ENCODE measurements at places on chromosomes 2 and 18. TPM values are rescaled to one million over a fixed set of nuclear protein-coding genes. Genes with fewer than 3 reads are reported as not detected.

GRCh38 chr2:238771639-238772038 lies 76.2 kb upstream of the TWIST2 start:
- H3K27me3 ChIP-seq, result no peaks in the 10 kb centered on the region
- H3K27ac ChIP-seq, result no peak overlapping the region
- no peaks in the 10 kb centered on the region for H3K4me1 ChIP-seq

- peaks cover 79% of the 10 kb centered on the region for H3K27me3 ChIP-seq
- peak overlapping the region; percentile 25 for H3K4me3 ChIP-seq
- peaks cover 9% of the 10 kb centered on the region for H3K4me1 ChIP-seq
- peak overlapping the region; percentile 75 for H3K27ac ChIP-seq
- H3K36me3 ChIP-seq, result peaks cover 2% of the 10 kb centered on the region
Measured at GRCh38 chr2:176104316-176105077, 2.6 kb upstream of the HOXD11 start.

DNA sequence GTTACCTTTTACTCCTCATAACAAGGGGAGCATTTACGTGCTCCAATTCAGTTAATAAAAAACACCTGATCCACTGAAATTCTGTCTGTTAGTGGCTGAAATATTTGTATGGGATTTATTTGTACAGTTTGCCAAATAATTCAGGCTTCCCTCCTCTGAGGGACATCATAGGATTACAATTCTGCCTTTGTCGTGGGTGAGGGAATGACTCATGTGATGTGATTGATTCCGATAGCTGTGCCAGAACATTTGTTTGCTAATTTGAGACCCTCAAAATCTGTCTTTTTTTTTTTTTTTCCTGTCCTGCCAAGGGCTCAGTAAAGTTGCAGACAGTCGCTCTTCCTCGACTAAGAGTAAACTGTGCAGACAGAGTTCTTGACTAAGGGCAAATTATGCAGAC lies 612.6 kb upstream of the CDH2 start:
- no peak overlapping the region for H3K4me3 ChIP-seq
- no peaks in the 10 kb centered on the region for H3K4me1 ChIP-seq
- DNase-seq, result no peak

DNA sequence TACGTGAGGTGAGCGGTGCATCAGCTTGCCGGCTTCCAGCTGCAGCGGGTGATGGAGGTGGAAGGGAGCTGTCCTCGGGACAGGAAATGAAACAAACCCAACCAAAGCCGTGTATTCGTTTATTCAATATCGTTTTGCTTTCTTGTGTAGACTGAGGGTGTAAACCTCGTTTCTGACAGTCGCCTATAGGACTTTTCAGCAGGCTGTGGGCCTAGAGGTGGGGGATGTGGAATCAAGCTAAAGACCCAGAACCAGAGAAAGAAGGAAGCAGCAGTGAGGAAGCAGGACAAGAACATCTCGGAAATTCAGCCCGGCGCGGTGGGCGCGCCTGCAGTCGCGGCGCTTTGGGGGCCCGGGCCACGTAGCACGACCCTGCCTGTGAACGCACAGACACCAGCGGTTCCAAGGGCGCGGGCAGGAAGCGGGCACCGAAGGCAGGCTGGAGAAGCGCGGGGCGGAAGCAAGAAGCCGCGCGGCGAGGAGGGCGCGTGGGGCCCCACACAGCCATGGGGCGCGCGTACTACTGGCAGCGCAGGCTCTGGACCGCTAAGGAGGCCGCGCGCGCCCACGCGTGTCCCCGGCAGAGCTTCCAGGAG lies 755 bp upstream of the ATP9B start:
- H3K27me3 ChIP-seq, result peaks cover 3% of the 10 kb centered on the region
- no peak for DNase-seq
- H3K36me3 ChIP-seq, result peaks cover 32% of the 10 kb centered on the region
- H3K4me3 ChIP-seq, result peak overlapping the region; percentile 91
- H3K4me1 ChIP-seq, result peaks cover 19% of the 10 kb centered on the region

- H3K27me3 ChIP-seq, result no peaks in the 10 kb centered on the region
- peak overlapping the region; percentile 97 for H3K27ac ChIP-seq
- H3K4me3 ChIP-seq, result peak overlapping the region; percentile 97
- H3K4me1 ChIP-seq, result peaks cover 38% of the 10 kb centered on the region
Measured at GRCh38 chr2:186485576-186485870, 537 bp upstream of the ZC3H15 start.

DNA sequence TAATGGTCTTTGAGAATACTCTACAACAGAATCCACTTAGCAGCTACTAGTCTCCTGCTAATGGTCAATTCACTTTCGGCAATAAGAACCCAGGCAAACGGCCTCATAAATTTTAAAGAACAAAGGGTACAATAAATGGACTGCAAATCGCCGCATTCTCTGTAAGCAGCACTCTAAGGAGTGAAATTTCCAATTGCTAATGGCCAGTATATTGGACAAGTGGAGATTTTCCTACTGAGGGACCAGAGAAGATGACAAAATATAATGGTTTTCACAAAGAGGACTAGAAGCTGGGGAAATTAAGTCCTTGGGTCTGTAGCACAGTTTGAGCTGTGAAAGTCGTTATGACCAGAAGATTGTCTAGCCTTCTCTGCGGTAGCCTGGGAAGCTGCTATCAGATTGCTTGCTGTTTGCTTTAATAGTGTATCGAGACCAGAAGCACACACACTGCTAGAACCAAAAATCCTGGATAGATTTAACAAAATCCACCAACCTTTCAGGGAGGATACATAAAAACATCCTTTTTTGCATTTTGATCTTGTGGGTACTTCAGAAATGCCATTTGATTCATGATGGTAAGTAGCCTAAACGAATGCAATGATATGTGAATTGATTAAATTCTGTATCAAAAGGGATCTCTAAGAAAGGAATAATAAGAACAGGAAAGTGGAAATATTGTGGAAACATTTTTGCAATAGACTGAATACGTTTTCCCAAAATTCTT lies 53.6 kb upstream of the ATP8B1 start:
- H3K27me3 ChIP-seq, result peaks cover 36% of the 10 kb centered on the region
- H3K36me3 ChIP-seq, result no peaks in the 10 kb centered on the region
- no peak overlapping the region for H3K4me3 ChIP-seq
- no peaks in the 10 kb centered on the region for H3K4me1 ChIP-seq

DNA sequence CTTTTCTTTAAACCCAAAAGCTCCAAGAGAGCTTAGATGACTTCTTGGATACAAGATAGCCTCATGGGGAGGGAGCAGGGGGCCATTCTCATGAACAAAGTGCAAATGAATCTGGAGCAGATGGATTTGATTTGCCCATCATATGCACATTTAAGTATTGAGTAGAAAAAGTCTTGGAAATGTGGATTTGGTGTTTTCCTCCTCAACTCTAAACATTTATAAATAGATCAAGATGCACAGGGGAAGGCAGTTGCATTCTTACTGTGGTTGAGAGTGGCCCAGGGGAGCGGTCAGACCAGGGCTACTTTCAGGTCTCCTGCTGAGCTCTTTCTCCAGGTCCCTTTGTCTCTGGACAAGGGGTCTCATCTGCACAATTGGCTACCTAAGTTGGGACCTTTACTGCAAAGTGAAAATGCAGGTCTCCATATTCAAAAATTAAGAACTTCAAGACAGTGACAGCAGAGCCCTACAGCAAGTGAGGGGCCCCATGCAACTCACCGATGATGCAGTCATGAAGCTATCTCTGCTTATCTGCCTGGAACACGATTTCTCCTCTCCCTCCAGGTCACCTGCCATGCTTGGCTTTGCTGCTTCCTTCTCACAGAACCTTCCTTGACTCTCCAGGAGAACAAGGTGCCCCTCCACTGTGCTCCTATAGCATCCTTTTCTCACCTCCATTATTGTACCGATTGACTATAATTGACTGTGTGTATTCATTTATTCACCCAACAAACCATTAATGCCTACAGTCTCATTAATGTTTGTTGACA lies 145.4 kb downstream of the LPIN1 start:
- H3K36me3 ChIP-seq, result peaks cover 5% of the 10 kb centered on the region
- DNase-seq, result no peak
- no peak overlapping the region for H3K27ac ChIP-seq
- H3K4me3 ChIP-seq, result no peak overlapping the region
- peaks cover 2% of the 10 kb centered on the region for H3K4me1 ChIP-seq

GRCh38 chr2:9330612-9331270 lies 92.6 kb downstream of the ITGB1BP1 start:
- DNase-seq, result no peak
- H3K27me3 ChIP-seq, result peaks cover 4% of the 10 kb centered on the region
- H3K4me3 ChIP-seq, result no peak overlapping the region
- H3K27ac ChIP-seq, result no peak overlapping the region
- H3K4me1 ChIP-seq, result no peaks in the 10 kb centered on the region
- H3K36me3 ChIP-seq, result no peaks in the 10 kb centered on the region

DNA sequence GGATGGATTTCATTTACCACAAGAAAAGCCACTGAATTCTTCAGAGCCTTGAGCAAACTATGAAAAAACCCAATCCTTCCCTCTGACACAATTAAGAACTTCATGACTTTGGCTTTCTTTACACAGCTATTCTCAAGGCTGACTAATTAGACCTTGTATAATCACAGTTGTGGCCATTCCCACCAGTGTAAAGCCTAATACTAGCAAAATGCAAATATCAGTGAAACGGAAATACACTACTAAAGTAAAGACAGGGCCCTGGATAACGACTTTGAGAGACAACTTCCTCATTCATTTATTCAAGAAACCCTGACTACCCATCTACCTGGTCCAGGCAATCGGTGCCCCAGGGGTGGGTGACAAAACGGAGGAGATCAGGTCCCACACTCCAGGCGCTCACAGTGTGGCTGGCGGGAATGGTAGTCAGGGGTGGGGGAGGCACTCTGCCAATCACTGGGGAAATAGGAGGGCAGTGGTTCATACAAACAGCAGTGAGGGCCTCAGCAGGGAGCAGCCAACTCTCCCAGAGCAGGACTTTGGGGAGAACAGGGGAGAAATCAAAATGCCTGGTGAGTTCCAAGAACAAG lies 28.1 kb downstream of the TMEM163 start:
- H3K27me3 ChIP-seq, result peaks cover 19% of the 10 kb centered on the region
- H3K4me1 ChIP-seq, result no peaks in the 10 kb centered on the region
- H3K36me3 ChIP-seq, result no peaks in the 10 kb centered on the region
- no peak for DNase-seq
- no peak overlapping the region for H3K4me3 ChIP-seq

GRCh38 chr2:222878301-222878876 lies 17.6 kb downstream of the ACSL3 start:
- no peaks in the 10 kb centered on the region for H3K36me3 ChIP-seq
- H3K4me3 ChIP-seq, result no peak overlapping the region
- DNase-seq, result no peak
- no peaks in the 10 kb centered on the region for H3K27me3 ChIP-seq

GRCh38 chr18:54616220-54616848 lies 25.3 kb downstream of the DYNAP start:
- H3K4me1 ChIP-seq, result peaks cover 7% of the 10 kb centered on the region
- no peaks in the 10 kb centered on the region for H3K27me3 ChIP-seq
- H3K36me3 ChIP-seq, result no peaks in the 10 kb centered on the region
- no peak overlapping the region for H3K27ac ChIP-seq

- no peak overlapping the region for H3K4me3 ChIP-seq
- peaks cover 3% of the 10 kb centered on the region for H3K36me3 ChIP-seq
- peaks cover 11% of the 10 kb centered on the region for H3K4me1 ChIP-seq
- H3K27me3 ChIP-seq, result peaks cover 6% of the 10 kb centered on the region
Measured at GRCh38 chr2:136250131-136250530, 132.2 kb upstream of the CXCR4 start.

DNA sequence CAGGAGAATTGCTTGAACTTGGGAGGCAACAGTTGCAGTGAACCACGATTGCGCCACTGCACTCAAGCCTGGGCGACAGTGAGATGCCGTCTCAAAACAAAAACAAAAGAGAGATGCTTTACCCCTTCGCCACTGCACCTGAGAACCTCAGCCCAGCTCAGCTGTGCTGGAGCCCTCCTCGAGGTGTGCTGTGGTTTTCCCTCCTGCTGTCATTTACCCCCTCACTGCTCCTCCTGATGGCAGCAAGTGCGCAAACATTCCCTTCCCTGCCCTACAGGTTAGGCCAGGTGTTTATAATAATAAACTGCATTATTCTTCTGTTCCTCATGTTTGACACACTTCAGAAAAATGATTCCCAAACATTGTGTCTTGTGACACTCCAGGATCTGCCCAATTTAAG lies 8.4 kb downstream of the FBXO36 start:
- peaks cover 2% of the 10 kb centered on the region for H3K36me3 ChIP-seq
- H3K4me3 ChIP-seq, result no peak overlapping the region
- H3K27me3 ChIP-seq, result no peaks in the 10 kb centered on the region
- DNase-seq, result no peak
- no peak overlapping the region for H3K27ac ChIP-seq

GRCh38 chr18:77566604-77567003 lies 317.0 kb downstream of the GALR1 start:
- no peaks in the 10 kb centered on the region for H3K36me3 ChIP-seq
- H3K4me3 ChIP-seq, result no peak overlapping the region
- H3K27me3 ChIP-seq, result peaks cover 3% of the 10 kb centered on the region
- H3K4me1 ChIP-seq, result no peaks in the 10 kb centered on the region
- DNase-seq, result no peak
- no peak overlapping the region for H3K27ac ChIP-seq

DNA sequence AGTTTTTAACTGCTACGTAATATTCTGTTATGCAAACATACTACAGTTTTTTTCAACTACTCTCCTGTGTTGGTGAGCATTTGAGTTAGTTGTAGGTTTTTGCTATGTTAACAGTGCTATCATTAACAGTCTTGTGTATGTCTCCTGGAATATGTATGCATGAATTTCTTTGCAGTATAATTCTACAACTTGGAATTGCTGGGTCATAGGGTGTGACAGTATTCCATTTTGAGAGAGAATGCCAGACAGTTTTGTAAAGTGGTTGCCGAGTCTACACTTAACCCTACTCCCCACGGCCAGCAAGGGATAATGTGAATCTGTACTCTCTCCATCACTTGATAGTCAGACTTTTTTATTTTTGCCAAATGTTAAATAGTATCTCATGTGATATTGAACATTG lies 67.1 kb downstream of the MALT1 start:
- H3K4me1 ChIP-seq, result peaks cover 7% of the 10 kb centered on the region
- DNase-seq, result no peak
- no peak overlapping the region for H3K4me3 ChIP-seq
- H3K27me3 ChIP-seq, result no peaks in the 10 kb centered on the region
- peaks cover 58% of the 10 kb centered on the region for H3K36me3 ChIP-seq
- H3K27ac ChIP-seq, result no peak overlapping the region

The APCDD1 gene
- total RNA-seq, result not detected

The MDH1B gene
- total RNA-seq, result 0.34 TPM

The BOLL gene
- total RNA-seq, result not detected

The IGFBP5 gene
- total RNA-seq, result 0.14 TPM

The TCF23 gene
- not detected for total RNA-seq

The CROCC2 gene
- not detected for total RNA-seq

The HOXD12 gene
- not detected for total RNA-seq

The TTC39C gene
- 95.1 TPM for total RNA-seq

The SERPINB12 gene
- total RNA-seq, result not detected

The VSNL1 gene
- total RNA-seq, result not detected
